ENCODE measurements at places on chromosomes 2 and 18. TPM values are rescaled to one million over a fixed set of nuclear protein-coding genes. Genes with fewer than 3 reads are reported as not detected.

The AQP12B gene
- not detected for total RNA-seq

DNA sequence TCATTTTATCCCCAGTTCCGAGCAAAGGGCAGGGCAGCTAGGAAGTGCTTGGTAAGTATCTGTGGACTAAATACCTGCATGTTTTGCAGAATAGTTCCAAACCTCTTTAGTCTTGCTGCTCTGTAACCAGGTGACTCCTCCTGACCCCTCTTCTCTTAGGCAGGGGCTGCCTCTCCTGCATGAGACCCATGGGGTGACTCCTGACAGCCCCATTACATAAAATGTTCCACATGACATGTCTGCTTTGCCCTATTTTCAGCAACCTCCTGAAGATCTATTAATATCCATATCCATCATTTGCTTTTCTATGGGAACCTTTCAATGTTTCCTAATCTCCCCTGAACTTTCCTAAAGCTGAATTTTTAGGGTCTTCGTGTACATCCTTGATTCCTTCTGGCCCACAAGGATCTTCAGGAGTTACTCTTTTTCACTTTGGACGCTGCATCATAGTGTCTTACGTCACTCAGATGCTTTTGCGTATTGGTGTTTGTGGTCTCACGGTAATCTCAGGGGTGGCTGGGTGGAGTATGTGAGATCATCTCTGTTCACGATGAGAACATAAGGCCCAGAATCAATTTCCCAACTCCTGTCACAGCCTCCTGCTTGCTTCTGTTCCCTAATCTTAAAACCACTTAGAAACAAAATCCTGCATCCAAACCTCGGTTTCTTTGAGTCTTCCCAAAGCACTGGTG lies 76.6 kb downstream of the MAPK4 start:
- DNase-seq: no peak

DNA sequence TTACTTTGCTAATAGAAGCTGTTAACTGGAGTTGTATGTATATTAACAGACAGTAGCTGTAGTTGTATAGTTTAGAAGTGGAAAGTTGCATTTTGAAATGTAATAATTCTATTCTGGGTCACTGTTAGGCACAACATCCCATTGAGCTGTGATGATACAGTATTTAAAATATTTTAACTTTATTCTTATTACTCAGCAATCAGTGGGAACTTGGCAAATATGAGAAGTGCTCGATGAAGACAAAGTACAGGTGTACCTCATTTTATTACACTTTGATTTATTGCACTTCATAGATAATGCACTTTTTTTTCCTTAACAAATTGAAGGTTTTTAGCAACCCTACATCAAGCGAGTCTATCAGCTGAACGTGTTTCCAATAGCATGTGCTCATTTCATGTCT lies 8.6 kb downstream of the DNAJC10 start:
- no peak for DNase-seq

The ZNF24 gene
- 52.5 TPM for total RNA-seq

The MDH1B gene
- 0.93 TPM for total RNA-seq

DNA sequence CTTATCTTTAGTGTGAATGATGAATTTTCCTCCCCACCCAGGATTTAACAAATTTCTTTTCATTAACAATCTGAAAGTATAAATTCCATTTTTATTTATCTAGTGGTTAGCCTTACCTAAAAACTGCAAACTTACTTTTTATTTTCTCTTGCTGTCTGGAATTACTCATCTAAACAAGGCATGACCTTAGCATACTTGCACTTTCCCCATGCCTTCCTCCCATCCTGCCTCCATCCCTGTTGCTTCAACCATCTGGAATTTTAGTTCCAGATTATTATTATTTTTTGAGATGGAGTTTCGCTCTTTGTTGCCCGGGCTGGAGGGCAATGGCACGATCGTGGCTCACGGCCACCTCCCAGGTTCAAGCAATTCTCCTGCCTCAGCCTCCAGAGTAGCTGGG lies 35.6 kb downstream of the GDF7 start:
- no peak for DNase-seq

- peak; percentile 83 for DNase-seq
Measured at GRCh38 chr2:42060718-42061619, 13.1 kb downstream of the PKDCC start.

The DHRS9 gene
- 0.52 TPM for total RNA-seq

DNA sequence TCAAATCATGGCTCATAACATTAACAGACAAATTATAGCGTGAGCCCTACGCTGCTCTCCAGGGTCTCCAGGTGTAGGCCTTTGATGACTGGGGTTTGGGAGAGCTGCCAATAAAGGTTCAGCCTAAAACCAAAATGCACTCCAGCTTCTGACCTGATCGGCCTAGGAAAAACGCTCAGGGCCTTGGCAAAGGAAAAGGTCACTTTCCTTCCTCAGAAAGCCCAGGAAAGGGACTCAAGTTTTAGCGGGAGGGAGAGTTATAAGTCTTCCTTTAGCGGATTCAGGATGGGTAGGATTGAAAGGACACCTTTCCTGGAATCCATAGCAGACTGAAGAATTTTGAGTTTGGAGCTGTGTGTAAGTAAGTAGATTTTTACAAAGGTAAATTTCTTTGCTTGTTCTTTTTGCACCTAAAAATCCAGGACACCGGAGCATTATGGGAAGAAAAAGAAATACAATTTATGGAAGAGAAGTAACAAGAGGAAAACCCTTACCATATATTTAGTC lies 8.8 kb downstream of the EVX2 start:
- no peak for DNase-seq

The CNDP1 gene
- total RNA-seq: not detected

The SERPINB11 gene
- not detected for total RNA-seq

DNA sequence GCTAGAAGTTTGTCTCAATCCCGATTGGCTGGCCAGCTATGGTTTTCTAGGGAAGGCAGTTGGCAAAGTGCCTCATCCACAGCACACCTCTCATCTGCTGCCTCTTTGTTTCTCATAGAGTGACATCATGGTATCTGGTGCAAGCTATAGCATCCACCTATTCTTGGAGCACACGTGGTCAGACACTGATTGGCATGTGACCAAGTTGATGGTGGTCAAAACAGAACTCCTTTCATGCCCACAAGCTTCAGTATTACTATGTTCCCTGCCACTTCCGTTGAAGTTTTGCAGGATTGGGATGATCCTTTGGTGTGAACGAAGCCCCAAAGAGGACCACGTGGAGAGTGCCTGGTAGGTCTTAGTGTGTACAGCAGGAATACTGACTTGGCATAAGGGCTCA lies 28.8 kb downstream of the TTC32 start:
- peak; percentile 14 for DNase-seq

DNA sequence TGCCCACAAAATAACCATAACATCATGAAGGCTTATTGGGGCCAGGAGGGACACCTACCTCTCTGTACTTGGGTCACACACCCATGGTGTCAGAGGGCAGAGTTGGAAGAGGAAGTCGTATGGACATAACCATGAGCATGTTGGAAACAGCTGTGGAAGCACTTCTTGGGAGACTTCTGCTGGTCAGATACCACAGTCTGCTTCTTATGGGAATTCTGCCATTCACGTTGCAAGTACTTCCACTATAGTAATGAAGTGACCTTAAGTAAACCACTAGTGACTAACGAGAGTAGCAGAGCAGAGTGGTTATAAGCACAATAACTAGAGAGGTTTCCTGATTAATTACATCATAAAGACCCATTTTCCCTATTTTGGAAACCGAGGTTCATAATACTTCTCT lies 61.1 kb upstream of the TFPI start:
- DNase-seq: no peak

DNA sequence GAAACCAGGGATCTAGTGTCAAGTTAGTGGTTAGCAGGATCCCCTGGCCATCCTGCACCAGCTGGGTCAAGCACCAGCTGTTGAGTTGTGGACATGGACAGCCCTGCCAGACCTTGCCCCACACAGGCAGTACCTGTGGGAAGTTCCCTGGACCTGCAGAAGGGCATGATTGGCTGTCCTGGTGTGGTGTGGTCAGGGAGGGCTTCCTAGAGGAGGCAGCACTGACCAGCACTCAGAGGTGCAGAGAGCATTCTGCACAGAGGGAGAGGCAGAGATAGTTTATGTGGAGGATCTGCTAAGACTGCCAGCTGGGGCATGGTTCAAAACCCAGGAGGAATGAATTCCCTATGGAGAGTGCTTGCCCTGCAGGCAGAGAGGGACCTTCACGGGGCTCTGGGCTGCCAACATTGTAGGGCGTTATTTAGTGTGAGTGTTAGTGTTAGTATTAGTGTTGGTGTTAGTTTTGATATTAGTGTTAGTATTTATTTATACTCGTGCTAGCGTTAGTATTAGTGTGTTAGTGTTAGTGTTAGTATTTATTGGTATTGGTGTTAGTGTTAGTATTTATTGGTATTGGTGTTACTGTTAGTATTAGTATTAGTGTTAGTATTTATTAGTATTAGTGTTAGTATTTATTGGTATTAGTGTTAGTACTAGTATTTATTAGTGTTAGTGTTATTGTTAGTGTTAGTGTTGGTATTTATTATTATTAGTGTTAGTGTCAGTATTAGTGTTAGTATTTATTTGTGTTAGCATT lies 31.9 kb downstream of the TWIST2 start:
- no peak for DNase-seq

The MLPH gene
- 10.1 TPM for total RNA-seq

DNA sequence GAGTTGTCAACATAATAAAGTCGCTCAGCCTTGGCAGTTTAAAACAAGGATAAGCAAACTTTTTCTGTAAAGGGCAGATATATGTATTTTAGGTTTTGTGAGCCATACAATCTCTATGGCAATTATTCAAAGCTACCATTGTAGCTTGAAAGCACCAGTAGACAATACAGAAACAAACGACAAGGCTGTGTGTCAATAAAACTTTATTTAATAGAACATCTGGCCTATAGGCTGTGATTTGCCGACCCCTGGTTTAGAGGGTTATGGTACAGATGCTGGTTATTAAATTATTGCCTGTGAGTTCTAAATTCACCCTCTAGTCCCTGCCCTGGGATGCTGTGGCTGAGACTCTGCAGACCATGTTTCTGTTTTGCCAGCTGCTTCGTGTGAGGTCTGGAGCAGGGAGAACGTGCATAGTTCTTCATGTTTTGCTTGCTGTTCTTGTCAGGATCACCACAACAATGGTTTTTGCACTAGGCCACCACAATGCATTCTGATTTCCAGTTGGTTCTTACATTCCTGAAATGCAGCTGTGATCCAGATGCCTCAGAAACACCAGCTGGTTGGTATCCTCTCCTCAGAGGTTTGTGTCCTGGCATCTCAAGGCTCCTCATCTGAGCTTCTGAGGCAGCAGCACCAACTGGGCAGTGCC lies 46.6 kb downstream of the ICOS start:
- DNase-seq: no peak

The HTR2B gene
- 5.1 TPM for total RNA-seq

- no peak for DNase-seq
Measured at GRCh38 chr2:137367361-137367760, 596.9 kb upstream of the HNMT start.

- peak; percentile 75 for DNase-seq
Measured at GRCh38 chr2:72145289-72145657, 2.4 kb downstream of the CYP26B1 start.

DNA sequence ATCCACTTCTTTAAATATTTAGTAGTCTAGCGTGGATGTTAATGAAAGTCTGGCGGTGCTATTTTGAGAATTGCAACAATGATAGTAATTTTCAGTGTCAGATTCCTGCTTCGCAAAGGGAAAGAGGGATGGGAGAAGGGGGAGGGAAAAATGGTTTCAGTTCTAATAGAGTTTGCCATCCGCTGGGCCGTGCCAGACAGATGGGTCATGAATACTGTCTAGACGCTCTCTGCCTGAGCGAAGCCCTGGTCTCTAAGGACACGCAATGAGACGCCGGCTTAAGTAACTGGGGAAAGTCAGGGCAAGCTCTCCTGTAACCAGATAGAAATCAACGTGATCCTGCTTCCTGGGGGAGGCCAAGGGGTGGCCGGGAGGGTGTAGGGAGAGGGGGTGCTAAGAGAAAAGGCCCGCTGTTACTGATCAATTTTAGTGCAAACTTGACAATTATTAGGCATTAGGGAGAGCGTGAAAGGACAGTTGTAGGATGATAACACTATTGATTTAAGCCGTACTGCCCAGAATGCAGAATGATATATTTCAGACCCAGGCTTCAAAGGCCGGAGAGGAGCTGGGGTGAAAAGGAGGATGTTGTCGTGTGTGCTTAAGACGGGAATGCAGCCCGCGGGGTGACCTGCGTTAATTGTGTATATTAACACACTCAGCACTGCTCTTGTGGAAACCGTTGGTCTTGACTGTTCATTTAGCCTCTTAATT lies 229.2 kb downstream of the LDLRAD4 start:
- DNase-seq: peak; percentile 88

- peak; percentile 30 for DNase-seq
Measured at GRCh38 chr2:72934683-72935610, 17.6 kb downstream of the EMX1 start.

The SCN7A gene
- 5.0 TPM for total RNA-seq

- no peak for DNase-seq
Measured at GRCh38 chr2:158743879-158744278, 51.2 kb upstream of the DAPL1 start.

The SFT2D3 gene
- total RNA-seq: 3.8 TPM
